ENCODE measurements at places on chromosomes 3 and 15.

GRCh38 chr3:57544181-57545125, at the start of gene DNAH12:
Gene DNAH12 (minus strand): TSS chr3:57544344. CDS start chr3:57542870, 1,474 bp downstream.
- peak; percentile 39 for DNase-seq

DNA sequence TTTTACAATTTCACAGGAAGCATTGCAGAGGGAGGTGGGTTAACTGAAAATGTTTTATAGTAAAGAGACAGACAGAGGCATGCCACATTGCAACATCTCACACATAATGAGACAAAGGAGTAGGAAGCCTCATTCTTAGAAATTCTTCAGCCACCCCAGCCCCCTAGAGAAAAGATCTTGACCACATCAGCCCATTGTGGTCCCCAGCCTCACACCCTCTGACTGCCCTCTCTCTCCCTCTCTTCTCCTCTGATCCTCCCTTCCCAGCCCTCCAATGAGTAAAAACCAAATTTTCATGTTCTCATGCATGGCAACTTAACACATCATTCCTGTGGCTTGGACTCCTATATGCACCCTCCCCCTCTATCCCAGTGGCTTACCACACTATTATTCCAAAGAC, 174.1 kb downstream of the UACA start:
- no peak for DNase-seq

GRCh38 chr15:71683411-71684274, 126.7 kb upstream of the NR2E3 start:
- DNase-seq = no peak

DNA sequence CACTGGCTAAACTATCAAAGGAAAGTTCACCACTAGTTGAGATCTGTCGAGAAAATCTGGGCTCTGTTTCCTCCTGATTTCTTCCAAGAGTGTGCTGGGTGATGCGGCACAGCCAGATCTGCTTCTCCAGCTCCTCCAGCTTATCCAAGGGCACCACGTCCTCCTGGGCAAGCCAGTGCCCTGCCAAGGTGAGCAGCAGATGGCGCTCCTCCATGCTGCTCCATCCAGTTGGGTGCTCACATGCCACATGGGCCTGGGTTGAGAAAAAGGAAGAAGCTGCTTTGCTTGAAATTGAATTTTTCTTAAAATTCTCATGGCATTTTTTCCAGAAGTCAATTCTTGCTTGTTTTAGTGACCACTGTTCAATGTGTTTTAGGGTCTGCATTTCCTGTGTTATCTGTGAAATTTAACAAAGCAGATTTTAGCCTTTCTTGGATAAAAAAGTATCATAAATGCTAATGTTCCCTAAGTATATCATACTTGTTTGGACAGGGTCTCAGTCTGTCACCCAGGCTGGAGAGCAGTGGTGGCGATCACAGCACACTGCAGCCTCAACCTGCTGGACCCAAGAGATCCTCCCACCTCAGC, 47.3 kb downstream of the EIF3J start:
- peak; percentile 37 for DNase-seq

- DNase-seq = no peak
These were observed 253.9 kb downstream of the CACNA2D3 start for GRCh38 chr3:54376142-54376807.

DNA sequence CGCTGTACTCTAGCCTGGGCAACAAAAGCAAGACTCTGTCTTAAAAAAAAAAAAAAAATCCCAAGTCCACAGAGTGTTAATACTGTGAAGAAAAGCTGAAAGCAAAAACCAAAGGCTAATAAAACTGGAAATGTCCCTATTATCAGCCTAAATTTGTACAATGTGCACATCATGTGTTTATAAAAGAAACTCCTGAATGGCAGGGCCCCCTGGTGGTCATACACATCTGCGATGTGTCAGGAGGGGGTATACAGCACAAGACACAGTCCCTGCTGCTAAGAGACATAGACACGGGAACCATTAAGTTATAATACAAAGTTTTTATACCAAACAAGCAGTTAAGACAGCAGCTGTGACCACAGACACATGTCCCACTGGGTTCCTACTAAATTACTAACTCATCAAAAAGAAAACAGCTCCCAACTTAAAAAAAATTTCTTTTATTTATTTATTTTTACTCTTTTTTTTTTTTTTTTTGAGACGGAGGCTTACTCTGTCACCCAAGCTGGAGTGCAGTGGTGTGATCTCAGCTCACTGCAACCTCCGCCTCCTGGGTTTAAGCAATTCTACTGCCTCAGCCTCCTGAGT, 31.0 kb downstream of the IDH2 start:
- DNase-seq = peak; percentile 77

GRCh38 chr3:14508966-14509795, 31.0 kb downstream of the GRIP2 start:
- peak; percentile 87 for DNase-seq

DNA sequence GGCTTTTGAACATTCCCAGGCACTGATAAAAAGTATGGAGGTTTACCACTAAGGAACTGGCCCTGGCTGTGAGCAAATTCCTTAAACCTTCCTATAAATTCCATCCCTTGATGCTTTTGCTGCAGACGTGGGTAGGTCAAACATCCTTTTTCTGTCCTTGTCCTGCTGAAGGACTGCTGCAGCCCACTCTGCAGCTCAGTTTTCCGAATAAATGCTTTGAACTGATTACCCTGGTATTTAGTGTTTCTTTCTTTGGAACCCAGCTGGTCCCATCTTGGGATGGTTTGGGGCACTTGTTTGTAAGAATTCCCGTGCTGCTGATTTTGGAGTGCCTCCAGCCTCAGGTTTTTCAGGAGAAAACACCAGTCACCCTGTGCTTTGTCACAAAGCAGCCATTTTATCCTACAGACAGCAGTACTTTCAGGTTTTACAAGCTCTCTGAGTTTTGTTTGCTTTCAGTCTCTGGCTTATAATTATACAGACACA, 815.9 kb downstream of the VGLL3 start:
- DNase-seq = no peak

GRCh38 chr3:171039674-171040073, 13.2 kb upstream of the SLC2A2 start:
- DNase-seq = no peak

GRCh38 chr3:139338405-139338804, 5.4 kb upstream of the MRPS22 start:
- no peak for DNase-seq

GRCh38 chr15:98614681-98615080, 33.7 kb upstream of the IGF1R start:
- DNase-seq = no peak

GRCh38 chr3:179949869-179950268, 86.9 kb downstream of the PEX5L start:
- no peak for DNase-seq

DNA sequence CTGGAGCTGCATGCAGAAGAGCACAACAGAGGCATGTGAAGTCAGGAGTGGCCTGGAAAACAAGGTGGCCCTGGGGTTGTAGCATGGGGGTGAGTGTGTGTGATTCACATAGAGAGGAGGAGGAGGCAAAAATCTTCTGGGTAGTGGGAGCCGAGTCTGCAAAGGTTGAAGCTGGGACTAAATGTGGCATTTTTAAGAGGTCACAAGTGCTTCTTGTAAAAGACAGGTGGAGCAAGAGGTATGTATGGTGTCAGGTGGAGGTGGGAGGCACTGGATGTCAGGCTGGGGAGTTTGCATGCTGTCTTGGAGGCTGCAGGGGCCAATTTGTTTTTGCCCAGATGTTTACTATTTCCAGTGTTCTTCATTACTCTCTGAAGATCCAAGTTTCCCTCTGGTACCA, 42.4 kb downstream of the C3orf20 start:
- no peak for DNase-seq

DNA sequence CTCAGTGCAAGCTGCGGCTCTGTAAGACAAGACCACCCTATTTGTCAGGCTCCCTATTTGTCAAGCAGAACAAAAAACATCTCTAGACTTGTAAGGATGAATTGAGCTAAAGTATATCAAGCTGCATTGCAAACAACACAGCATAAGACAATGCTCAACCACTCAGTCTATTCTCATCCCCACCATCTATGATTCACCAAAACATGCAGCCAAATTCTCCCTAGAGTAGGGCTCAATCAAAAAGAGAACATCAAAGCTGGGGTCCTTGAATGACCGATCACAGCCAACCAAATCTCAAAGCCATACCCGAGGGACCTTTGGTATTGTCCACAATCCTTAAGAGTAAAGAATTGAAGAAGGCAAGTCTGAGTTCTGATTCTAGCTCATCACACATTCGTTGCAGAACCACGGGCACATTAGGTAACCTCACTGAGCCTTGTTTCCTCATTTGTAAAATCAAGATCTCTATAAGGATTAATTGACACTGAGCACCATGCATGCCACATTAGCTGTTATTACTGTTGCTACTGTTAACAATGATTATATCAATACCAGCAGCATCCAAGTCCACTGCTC, 31.2 kb downstream of the RFTN1 start:
- DNase-seq = no peak

DNA sequence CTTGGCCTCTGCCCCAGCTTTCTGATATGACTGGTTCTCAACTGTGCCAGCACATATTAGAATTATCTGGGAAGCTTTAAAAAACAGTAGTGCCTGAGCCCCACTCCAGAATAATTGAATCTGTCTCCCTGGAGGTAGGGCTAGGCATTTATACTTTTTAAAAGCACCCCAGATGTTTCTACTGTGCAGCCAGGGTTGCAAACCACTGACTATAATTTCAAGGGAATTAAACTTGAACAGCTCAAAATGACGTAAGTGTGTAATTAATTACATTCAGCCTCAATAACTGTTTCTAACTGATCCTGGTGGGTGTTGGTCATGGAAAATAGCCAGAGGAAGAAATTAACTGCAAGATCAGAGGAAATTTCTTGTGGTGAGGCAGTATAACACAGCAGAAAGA, 4.4 kb upstream of the IRAK2 start:
- no peak for DNase-seq

DNA sequence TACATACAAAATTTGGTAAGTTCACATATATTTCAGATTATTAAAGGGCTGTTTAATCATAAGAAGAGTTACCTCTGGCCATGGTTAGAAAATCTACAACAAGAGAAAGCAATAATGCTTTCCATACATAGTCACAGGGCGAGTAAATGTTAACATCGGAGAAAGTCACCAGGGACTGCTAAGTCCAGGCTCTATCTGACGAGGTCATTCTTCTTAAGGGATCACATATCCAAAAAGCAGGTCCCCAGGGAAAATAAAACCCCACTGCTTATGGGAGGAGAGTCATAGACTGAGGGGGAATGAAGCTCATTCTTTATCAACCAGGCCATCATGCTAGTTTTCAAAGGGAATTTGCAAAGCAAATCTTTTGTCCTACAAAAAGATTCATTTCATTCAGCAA, 3.1 kb downstream of the PCYT1A start:
- no peak for DNase-seq

GRCh38 chr15:77076323-77076915, 5.5 kb upstream of the TSPAN3 start:
- no peak for DNase-seq

DNA sequence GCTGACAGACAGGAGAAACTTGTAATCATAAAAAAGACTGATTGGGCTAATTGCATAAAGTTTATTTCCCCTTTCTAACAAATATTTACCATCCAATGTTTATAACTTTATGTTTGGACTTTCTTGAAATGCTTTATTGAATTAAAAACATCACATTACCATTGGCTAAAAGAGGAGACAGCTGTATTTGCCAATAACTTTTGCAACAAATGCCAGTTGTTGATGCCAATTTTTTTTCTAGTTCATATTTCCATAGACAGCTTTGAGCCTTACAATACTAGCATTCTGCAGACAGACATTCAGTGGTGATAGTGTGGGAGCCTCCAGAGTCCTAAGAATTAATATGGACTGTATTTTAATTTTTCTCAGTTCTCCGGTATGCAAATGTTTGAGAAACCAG, 198.4 kb downstream of the ADAMTS17 start:
- DNase-seq = no peak

- no peak for DNase-seq
These were observed 419 bp downstream of the FAM227B start for GRCh38 chr15:49620199-49620598.

GRCh38 chr15:57797110-57797509, 90.6 kb downstream of the POLR2M start:
- no peak for DNase-seq

Data from GM10248 (cell line).